Liver (tissue), 10 donors: ENCODE measurements at places on chromosomes 4 and X. TPM values are rescaled to one million over a fixed set of nuclear protein-coding genes. Genes with fewer than 3 reads are reported as not detected.

DNA sequence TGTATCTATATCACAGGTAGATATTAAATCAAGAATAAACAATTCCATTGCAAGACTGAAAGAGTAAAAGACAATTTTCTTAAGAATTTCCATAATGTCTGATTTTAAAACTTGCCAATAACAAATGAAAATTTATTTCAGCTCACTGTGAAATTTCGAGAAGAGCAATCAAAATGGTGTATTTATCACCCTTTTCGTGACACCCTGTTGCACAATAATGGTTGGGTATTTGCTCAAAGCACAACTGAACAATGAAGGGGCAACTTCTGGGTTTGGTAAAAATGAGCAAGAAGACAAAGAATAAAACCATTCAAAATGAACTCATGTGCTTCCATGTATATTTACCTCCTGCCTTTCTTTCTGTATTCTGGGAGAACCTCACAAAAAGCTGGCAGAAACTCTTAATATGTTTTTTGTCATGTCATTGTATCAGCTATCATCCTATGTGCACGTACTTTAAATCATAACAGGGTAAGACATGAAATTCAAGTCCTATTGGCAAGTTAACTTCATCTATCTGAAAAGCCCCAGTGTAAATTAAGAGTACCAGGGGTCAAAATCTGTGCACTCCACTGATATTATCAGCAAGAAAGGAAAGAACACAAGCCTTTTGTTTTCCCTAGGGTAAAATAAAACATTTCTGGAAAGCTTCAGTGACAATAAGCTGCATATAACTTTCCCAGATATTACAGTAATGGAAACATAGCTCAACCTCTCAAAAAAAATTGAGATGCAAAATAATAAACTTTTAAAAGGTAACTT lies 126.9 kb upstream of the CBR4 start:
- H3K4me3 ChIP-seq: no peak overlapping the region
- DNase-seq: no peak
- H3K36me3 ChIP-seq: peaks cover 7% of the 10 kb centered on the region
- H3K27me3 ChIP-seq: no peaks in the 10 kb centered on the region
- H3K4me1 ChIP-seq: peaks cover 10% of the 10 kb centered on the region

DNA sequence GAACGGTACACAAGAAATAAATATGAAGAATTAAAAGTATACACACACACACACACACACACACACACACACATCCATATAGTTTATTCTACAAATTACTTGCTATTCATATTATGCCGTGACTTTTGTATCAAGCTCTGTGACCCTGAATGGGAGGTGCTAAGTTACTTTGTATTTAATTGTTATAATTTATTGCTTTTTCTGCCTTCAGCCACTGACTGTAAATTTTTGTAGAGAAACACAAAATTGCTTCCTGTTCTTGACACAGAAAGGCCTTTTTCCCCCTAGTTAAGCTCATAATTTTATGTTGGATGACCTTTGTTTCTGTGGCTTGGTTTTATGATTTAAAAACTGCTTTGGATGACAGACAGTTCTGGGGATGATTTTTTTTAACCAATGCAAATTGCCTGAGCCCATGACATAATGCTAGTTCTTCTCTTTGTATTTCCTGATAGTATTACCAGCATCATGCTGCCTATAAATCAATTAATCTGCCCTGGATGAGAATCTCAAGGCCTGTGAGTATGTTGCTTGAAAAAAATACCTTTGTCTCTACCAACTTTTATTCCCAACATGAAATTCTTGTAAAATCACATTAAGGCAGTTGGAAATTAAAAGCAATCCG lies 140.0 kb downstream of the FMR1NB start:
- no peak overlapping the region for H3K27ac ChIP-seq
- DNase-seq: no peak
- no peaks in the 10 kb centered on the region for H3K4me1 ChIP-seq
- no peaks in the 10 kb centered on the region for H3K36me3 ChIP-seq

- no peaks in the 10 kb centered on the region for H3K27me3 ChIP-seq
- H3K36me3 ChIP-seq: no peaks in the 10 kb centered on the region
- no peak overlapping the region for H3K27ac ChIP-seq
- H3K4me1 ChIP-seq: no peaks in the 10 kb centered on the region
- no peak overlapping the region for H3K4me3 ChIP-seq
Measured at GRCh38 chrX:13327666-13328065, 7.8 kb upstream of the ATXN3L start.

GRCh38 chr4:88514557-88515511 lies 8.7 kb downstream of the PYURF start:
- peaks cover 12% of the 10 kb centered on the region for H3K4me1 ChIP-seq
- no peaks in the 10 kb centered on the region for H3K27me3 ChIP-seq
- H3K27ac ChIP-seq: peak overlapping the region; percentile 33
- no peak overlapping the region for H3K4me3 ChIP-seq

- no peak overlapping the region for H3K27ac ChIP-seq
- no peaks in the 10 kb centered on the region for H3K4me1 ChIP-seq
- no peak overlapping the region for H3K4me3 ChIP-seq
- no peak for DNase-seq
Measured at GRCh38 chr4:89434364-89434988, 126.9 kb upstream of the GPRIN3 start.

GRCh38 chr4:107380836-107381438 lies 339.1 kb downstream of the PAPSS1 start:
- H3K27me3 ChIP-seq: no peaks in the 10 kb centered on the region
- no peaks in the 10 kb centered on the region for H3K4me1 ChIP-seq

- no peaks in the 10 kb centered on the region for H3K36me3 ChIP-seq
- H3K4me1 ChIP-seq: no peaks in the 10 kb centered on the region
- no peaks in the 10 kb centered on the region for H3K27me3 ChIP-seq
- no peak overlapping the region for H3K4me3 ChIP-seq
- H3K27ac ChIP-seq: no peak overlapping the region
- no peak for DNase-seq
Measured at GRCh38 chr4:80173401-80173800, 23.9 kb upstream of the PRDM8 start.

- H3K4me1 ChIP-seq: no peaks in the 10 kb centered on the region
- no peak overlapping the region for H3K4me3 ChIP-seq
- DNase-seq: no peak
- H3K36me3 ChIP-seq: no peaks in the 10 kb centered on the region
- H3K27me3 ChIP-seq: no peaks in the 10 kb centered on the region
- no peak overlapping the region for H3K27ac ChIP-seq
Measured at GRCh38 chrX:15873566-15873965, 19.0 kb upstream of the AP1S2 start.

DNA sequence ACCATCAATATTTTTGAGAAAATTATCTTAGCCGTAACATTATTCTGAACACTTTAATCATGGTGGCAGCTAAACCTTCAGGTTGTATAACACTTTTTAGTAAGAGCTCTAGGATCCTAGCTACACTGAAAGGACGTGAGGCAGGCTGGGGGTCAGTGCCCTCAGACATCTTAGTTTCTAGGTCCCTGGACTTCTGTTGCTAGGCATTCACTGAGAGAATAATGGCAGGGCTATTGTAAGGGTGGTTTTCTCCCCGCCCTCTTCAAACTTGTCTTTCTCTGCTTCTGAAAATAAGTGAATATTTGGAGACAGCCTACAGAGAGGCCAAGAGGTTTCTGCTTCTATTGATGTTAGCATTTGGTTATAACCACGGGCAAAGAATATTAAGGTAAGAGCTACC lies 15.4 kb upstream of the MMRN1 start:
- peaks cover 4% of the 10 kb centered on the region for H3K27me3 ChIP-seq
- no peaks in the 10 kb centered on the region for H3K36me3 ChIP-seq
- no peak for DNase-seq
- H3K4me3 ChIP-seq: no peak overlapping the region
- H3K27ac ChIP-seq: no peak overlapping the region

GRCh38 chr4:93469560-93469959 lies 359.0 kb upstream of the ATOH1 start:
- no peak for DNase-seq
- no peaks in the 10 kb centered on the region for H3K27me3 ChIP-seq
- no peaks in the 10 kb centered on the region for H3K36me3 ChIP-seq

DNA sequence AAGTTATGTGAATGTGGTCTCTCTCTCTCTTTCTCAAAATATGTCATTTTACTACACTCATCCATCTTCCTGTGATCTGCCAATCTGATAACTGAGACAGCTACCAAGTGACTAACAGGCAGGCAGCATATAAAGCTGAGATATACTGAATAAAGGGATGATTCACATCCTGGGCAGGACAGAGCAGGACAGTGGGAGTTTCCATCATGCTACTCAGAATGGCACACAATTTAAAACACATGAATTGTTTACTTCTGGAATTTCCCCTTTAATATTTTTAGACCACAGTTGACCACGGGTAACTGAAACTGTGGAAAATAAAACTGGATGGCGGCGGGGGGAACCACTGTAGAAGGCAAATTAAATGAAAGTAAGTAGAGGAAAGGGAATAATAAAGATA lies 58.6 kb upstream of the DCTD start:
- H3K4me1 ChIP-seq: no peaks in the 10 kb centered on the region
- H3K27me3 ChIP-seq: no peaks in the 10 kb centered on the region
- H3K27ac ChIP-seq: no peak overlapping the region

DNA sequence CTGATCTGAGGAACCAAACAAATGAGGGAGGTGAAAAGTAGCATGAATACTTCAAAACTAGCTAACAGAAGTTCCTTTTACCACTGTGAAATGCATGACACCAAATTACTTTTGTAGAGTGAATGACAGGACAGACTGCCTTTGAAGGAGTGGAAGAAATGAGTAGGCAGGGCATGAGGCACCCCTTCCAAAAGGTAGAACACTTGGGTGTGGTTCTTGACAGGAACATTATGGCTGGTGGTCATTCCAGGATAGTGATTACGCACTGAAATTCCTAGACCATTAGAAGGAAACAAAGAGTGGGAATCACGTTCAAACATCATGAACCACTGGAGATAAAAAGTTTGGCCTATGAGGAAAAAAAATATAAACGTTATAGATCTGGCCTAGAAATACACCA lies 4.9 kb downstream of the HUWE1 start:
- H3K36me3 ChIP-seq: peaks cover 4% of the 10 kb centered on the region
- H3K4me3 ChIP-seq: no peak overlapping the region
- peaks cover 11% of the 10 kb centered on the region for H3K4me1 ChIP-seq

DNA sequence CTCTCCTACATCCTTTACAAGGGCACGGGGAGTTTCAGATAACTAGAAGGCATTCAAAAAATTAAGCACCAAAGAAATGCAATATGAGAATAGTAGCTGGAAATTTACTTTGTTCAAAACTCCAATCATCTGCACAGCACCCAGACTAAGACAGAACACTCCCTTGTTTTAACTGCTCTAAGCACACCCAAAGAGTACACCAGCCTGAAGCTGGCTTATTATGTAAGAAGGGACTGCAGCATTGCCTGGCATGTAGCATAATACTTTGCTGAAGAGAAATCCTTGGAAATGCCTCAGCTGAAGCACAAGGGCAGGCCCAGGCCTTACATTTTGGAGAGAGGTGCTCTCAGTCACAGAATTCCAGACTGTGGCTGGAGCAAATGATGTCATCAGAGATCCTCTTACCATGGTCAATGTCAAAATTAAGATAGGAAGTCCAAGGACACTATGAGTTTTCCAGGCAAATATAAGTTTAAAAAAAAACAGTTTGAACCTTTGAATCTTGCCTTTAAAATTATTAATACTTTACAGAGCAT lies 14.8 kb downstream of the ARHGEF6 start:
- no peak overlapping the region for H3K4me3 ChIP-seq
- no peak overlapping the region for H3K27ac ChIP-seq
- no peak for DNase-seq
- no peaks in the 10 kb centered on the region for H3K4me1 ChIP-seq
- H3K27me3 ChIP-seq: no peaks in the 10 kb centered on the region

DNA sequence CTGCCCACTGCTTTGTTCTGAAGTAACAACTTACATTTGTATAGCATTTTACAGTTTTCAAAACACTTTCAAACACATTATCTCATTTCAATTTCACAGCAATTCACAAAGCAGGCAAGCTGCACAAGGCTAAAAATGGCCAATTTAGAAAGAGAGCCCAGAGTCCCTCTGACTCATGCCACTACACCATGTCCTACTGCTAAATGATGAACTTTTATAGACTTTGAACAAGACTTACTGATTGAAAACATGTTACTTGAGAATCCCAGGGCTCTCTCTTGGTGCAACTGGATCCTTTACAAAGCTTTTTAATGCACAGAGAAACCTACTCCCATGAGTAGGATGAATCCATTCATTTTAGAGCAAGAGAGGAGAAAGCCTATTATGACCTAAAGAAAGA lies 5.8 kb upstream of the G3BP2 start:
- H3K27ac ChIP-seq: no peak overlapping the region
- no peaks in the 10 kb centered on the region for H3K36me3 ChIP-seq
- no peak for DNase-seq
- H3K4me3 ChIP-seq: no peak overlapping the region
- H3K27me3 ChIP-seq: no peaks in the 10 kb centered on the region

DNA sequence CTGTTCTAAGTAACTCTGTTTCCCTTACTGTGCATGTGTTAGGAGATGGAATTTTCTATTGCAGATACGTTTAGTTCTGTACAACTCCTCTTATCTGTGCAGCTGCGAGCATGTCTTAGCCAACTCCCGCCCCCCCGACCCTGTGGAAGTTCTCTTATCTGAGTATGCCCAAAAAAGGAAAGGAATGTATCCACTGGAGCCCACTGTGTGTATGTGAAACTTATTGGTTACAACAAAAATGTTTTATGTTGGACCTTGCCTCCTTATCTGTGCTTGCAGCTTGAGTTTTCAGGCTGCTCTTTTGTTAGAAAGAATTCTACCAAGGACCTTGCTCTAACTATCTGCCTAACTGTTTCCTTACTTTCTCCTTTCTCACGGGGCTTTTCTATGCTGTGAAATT lies 24.2 kb upstream of the DCAF8L2 start:
- no peak overlapping the region for H3K27ac ChIP-seq
- H3K36me3 ChIP-seq: no peaks in the 10 kb centered on the region
- DNase-seq: peak; percentile 32
- no peak overlapping the region for H3K4me3 ChIP-seq

GRCh38 chr4:96955226-96955625 lies 1115.3 kb downstream of the PDHA2 start:
- no peaks in the 10 kb centered on the region for H3K4me1 ChIP-seq
- no peaks in the 10 kb centered on the region for H3K27me3 ChIP-seq
- H3K36me3 ChIP-seq: no peaks in the 10 kb centered on the region
- H3K4me3 ChIP-seq: no peak overlapping the region
- no peak for DNase-seq

DNA sequence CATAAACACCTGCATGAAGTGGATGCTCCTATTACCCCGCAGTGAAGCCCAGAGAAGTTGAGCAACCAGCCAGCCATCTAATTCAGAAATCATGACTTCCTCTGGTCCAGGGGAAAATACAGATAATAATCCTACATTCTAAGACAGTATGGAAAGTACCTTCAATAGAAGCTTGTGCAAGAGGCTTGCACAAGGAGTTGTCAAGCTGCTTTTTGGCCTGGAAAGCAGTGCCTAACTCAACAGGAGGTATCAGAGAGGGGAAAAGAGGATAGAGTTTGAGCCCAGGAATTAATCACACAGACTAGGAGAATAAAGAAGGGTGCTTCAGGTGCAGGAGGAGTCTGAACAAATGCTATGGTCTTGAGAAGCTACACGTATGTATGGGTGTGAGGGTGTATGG lies 26.7 kb downstream of the TMEM192 start:
- H3K36me3 ChIP-seq: peaks cover 28% of the 10 kb centered on the region
- no peak for DNase-seq
- no peaks in the 10 kb centered on the region for H3K27me3 ChIP-seq
- H3K27ac ChIP-seq: no peak overlapping the region

GAB1 gene
- total RNA-seq: 11.1 TPM

IRF2 gene
- total RNA-seq: 24.4 TPM

CABS1 gene
- total RNA-seq: not detected

ARHGAP6 gene
- 2.2 TPM for total RNA-seq

NIPAL1 gene
- 10.7 TPM for total RNA-seq

HPGD gene
- total RNA-seq: 113 TPM

IRS4 gene
- not detected for total RNA-seq

TDO2 gene
- total RNA-seq: 163 TPM

C4orf54 gene
- not detected for total RNA-seq

ADGRA3 gene
- total RNA-seq: 15.2 TPM
